ENCODE measurements at places on chromosomes 6 and 20. TPM values are rescaled to one million over a fixed set of nuclear protein-coding genes. Genes with fewer than 3 reads are reported as not detected.
A peak's percentile ranks its signal among the peaks of the same experiment; 100 is the strongest.

GRCh38 chr6:95366414-95366813, 210.9 kb upstream of the MANEA start:
- no peaks in the 10 kb centered on the region for H3K4me1 ChIP-seq
- no peak for DNase-seq
- H3K36me3 ChIP-seq = no peaks in the 10 kb centered on the region

GRCh38 chr6:43735642-43736199, 34.3 kb upstream of the VEGFA start:
- no peaks in the 10 kb centered on the region for H3K27me3 ChIP-seq
- peaks cover 2% of the 10 kb centered on the region for H3K4me1 ChIP-seq
- H3K27ac ChIP-seq = no peak overlapping the region
- H3K4me3 ChIP-seq = no peak overlapping the region

DNA sequence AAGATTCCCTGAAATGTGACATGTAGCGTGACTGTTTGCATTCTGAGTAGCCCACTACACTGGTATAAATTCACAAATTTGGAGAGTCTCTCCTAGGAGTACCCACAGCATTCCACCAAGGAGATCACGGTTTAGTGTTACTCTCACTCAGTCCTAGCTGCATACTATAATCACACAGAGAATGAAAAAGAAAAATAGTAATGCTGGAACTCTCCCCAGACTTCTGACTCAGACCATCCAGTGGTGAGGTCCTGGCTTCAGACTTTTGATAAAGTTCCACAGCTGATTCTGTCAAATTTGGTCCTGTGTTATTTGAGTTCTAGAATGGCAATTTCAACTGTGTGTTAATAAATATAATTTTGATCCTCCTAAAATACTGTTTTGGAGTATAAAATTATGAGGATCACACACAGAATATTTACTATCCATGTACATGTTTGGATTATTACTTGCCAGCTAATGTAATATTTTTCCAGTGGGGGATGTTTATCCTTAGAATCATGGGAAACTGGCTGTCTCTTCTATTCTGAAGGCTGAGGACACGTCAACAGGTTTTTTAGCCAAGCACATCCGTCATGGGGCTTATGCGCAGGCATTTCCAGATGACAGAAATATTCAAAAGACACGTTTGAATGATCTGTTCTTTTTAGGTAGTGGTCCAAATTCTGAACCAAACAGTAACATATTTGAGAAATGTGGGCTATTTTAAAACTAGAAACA, 5.1 kb upstream of the KIAA0408 start:
- H3K27me3 ChIP-seq = peaks cover 4% of the 10 kb centered on the region
- H3K4me1 ChIP-seq = no peaks in the 10 kb centered on the region
- H3K36me3 ChIP-seq = no peaks in the 10 kb centered on the region

Gene PNPLA1
- not detected for total RNA-seq

DNA sequence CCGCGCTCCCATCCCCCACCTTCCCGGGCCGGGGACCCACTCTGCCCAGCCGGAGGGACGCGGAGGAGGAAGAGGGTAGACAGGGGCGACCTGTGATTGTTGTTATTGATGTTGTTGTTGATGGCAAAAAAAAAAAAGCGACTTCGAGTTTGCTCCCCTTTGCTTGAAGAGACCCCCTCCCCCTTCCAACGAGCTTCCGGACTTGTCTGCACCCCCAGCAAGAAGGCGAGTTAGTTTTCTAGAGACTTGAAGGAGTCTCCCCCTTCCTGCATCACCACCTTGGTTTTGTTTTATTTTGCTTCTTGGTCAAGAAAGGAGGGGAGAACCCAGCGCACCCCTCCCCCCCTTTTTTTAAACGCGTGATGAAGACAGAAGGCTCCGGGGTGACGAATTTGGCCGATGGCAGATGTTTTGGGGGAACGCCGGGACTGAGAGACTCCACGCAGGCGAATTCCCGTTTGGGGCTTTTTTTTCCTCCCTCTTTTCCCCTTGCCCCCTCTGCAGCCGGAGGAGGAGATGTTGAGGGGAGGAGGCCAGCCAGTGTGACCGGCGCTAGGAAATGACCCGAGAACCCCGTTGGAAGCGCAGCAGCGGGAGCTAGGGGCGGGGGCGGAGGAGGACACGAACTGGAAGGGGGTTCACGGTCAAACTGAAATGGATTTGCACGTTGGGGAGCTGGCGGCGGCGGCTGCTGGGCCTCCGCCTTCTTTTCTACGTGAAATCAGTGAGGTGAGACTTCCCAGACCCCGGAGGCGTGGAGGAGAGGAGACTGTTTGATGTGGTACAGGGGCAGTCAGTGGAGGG, 2.8 kb downstream of the SOX4 start:
- peak overlapping the region; percentile 94 for H3K27ac ChIP-seq
- peak overlapping the region; percentile 98 for H3K4me3 ChIP-seq
- no peaks in the 10 kb centered on the region for H3K27me3 ChIP-seq
- peaks cover 2% of the 10 kb centered on the region for H3K36me3 ChIP-seq
- peaks cover 19% of the 10 kb centered on the region for H3K4me1 ChIP-seq

DNA sequence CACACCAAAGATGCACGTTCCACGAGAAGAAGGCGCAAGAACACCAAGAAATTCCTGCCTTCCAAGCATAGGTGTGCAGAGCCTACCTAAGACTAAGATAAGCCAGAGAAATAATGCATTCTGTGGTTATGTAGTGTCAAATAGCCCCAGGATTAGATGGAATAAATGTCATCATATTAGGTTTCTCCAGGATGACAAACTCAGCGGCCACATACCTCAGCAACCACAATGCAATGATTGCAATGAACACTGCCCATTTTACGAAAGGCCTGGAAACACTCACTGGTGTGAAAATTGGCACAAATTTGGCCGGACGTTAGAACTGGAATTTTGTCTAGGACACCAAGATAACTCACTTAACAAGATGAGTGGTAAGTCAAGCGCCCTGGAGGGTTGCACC, 129.7 kb downstream of the SLC22A3 start:
- DNase-seq = no peak
- no peak overlapping the region for H3K27ac ChIP-seq
- no peaks in the 10 kb centered on the region for H3K36me3 ChIP-seq
- H3K4me1 ChIP-seq = no peaks in the 10 kb centered on the region
- no peak overlapping the region for H3K4me3 ChIP-seq

- H3K4me3 ChIP-seq = no peak overlapping the region
- H3K36me3 ChIP-seq = no peaks in the 10 kb centered on the region
- H3K27me3 ChIP-seq = no peaks in the 10 kb centered on the region
- DNase-seq = no peak
- peaks cover 22% of the 10 kb centered on the region for H3K4me1 ChIP-seq
- no peak overlapping the region for H3K27ac ChIP-seq
These were observed 64.4 kb upstream of the MAFB start for GRCh38 chr20:40753472-40753871.

GRCh38 chr6:15754035-15754705, 91.3 kb upstream of the DTNBP1 start:
- no peak for DNase-seq
- no peaks in the 10 kb centered on the region for H3K4me1 ChIP-seq
- no peaks in the 10 kb centered on the region for H3K27me3 ChIP-seq
- H3K4me3 ChIP-seq = no peak overlapping the region

DNA sequence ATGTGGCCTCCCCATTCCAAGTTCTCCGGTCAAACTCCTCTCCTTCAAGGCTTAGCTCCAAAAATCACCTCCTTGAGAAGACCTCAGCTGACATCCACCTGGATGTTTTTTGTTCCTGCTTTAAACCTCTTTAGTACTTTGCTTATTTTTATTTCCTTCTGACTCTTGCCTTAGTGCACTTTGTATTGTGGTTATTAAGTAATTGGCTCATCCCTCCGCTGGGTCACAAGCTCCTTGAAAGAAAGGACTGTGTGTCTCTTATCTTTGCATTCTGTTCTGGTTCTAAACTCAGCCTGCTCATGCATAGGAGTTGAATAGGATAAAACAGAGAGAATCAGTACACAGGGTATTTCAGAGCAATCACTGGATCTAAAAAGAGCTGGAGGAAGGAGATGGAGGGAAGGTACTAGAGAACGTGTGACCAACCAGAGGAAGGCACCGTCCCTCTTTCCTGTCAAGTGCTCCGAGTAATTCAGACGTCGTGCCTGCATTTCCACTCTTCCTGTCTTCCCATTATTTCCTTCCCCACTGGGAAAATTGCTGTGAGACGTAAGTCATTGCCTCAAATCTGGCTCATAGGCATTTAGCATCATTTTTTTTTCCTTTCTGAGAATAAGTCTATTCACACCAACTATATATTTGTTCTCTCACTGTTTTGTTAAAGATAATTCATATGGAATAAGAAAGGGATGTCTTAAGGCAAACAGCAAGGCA, 59.7 kb upstream of the GLP1R start:
- H3K4me1 ChIP-seq = no peaks in the 10 kb centered on the region
- no peak for DNase-seq
- no peaks in the 10 kb centered on the region for H3K27me3 ChIP-seq
- no peak overlapping the region for H3K27ac ChIP-seq

DNA sequence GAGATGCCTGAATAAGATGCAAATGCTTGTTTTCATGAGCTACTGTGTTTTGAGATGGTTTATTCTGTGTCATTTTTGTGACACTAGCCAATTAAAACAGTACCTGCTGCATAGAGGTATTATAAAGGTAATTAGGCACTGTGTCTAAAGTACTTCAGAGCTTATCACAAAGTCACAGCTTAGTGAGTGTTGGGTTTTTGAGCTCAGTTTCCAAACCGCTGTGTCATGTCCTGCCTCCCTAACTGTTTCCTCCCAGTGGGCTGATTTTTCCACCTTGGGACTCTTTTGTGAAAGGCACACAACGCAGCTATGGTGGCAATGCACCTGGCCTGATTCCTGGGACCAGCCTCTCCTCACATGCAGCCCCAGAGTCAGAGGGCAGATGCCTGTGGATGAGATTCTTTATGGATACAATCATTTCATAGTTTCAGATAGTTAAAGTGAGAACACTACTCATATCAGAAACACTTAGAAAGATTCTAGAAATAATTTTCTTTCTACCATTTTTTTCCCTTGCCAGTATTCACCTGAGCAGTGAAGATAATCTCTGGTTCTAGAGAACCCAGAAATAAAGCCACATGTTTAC, 41.3 kb upstream of the TAGAP start:
- no peaks in the 10 kb centered on the region for H3K4me1 ChIP-seq
- H3K36me3 ChIP-seq = no peaks in the 10 kb centered on the region
- H3K4me3 ChIP-seq = no peak overlapping the region
- no peak for DNase-seq
- no peaks in the 10 kb centered on the region for H3K27me3 ChIP-seq
- no peak overlapping the region for H3K27ac ChIP-seq

Gene SLC22A23
- total RNA-seq = 14.3 TPM

Gene PTCHD4
- total RNA-seq = 1.9 TPM

GRCh38 chr6:74638412-74638811, 567.4 kb downstream of the COL12A1 start:
- no peaks in the 10 kb centered on the region for H3K4me1 ChIP-seq
- H3K27me3 ChIP-seq = no peaks in the 10 kb centered on the region
- H3K27ac ChIP-seq = no peak overlapping the region
- no peak for DNase-seq

- DNase-seq = no peak
- no peak overlapping the region for H3K27ac ChIP-seq
- no peaks in the 10 kb centered on the region for H3K27me3 ChIP-seq
- no peak overlapping the region for H3K4me3 ChIP-seq
- no peaks in the 10 kb centered on the region for H3K36me3 ChIP-seq
- H3K4me1 ChIP-seq = no peaks in the 10 kb centered on the region
These were observed 20.9 kb downstream of the GPR63 start for GRCh38 chr6:96816301-96816817.

DNA sequence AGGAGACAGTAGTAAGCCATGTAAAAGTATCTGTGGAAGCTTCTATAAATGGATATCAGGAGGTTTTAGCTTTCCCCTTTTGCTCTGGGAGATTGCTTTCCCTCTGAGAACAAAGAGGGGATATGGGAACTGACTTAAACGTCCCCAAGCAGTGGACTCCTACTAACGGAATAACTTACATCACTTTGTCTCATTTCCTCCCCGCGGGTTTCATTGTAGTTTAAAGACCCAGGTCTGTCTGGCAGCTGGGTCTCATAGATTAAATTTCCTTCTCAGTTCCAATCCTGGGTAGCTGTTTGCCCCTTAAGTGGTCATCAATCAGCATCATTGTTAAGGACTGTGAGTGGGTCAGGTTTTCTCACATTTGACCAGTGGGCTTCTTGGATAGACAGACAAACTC, 68.7 kb downstream of the PLAGL1 start:
- H3K36me3 ChIP-seq = no peaks in the 10 kb centered on the region
- H3K4me3 ChIP-seq = no peak overlapping the region
- DNase-seq = no peak

Gene MUCL3
- not detected for total RNA-seq

DNA sequence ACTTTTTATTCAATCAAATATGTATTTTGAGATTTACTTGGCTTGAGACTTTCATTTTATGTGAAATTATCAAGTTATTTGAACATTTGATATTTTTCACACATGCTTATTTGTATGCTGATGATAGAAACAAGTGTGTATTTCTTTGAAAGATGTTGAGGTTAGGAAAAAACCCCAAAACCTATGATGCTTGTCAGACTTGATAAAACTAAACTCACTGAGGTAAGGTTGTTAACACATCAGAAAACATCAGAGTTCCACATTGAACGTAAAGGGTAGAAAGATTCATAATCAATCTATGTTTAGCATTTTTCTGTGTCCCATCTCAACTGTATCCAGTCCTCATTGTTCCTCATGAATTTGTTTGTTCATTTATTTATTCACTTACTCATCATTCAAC, 12.2 kb downstream of the SF3B5 start:
- H3K36me3 ChIP-seq = no peaks in the 10 kb centered on the region
- H3K4me3 ChIP-seq = no peak overlapping the region
- no peaks in the 10 kb centered on the region for H3K27me3 ChIP-seq
- no peaks in the 10 kb centered on the region for H3K4me1 ChIP-seq

DNA sequence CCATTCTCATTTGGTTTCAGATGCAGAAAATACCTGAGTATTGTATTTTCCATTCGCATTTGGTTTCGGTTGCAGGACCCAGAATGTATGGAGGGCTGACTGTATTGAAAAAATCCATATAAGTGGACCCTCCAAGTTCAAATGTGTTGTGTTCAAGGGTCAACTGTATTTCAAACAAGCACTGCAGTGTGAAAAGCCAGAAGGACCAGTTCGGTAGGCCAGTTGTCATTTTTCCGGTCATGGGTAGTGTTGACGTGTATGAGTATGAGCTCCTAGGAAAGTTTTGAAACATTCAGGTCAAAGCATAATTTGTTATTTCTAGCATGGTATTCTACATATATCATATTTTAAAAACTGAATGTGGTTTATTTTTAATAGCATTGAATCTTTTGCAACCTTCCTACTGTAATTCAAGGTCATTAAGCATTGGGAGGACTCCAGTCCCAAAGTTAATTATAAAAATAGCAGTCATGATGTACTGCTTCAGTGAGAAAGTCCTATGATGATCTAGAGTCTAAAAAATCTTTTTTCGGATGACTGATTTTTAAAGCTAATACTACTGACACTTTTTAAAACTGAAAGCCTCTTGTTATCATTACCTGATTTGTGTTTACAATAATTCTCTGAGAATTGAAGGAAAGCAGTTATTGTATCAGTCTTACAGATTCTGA, 18.9 kb downstream of the NHSL1 start:
- H3K4me3 ChIP-seq = no peak overlapping the region
- H3K27ac ChIP-seq = no peak overlapping the region
- H3K36me3 ChIP-seq = peaks cover 4% of the 10 kb centered on the region
- DNase-seq = no peak
